ENCODE measurements at places on chromosomes 4 and X. TPM values are rescaled to one million over a fixed set of nuclear protein-coding genes. Genes with fewer than 3 reads are reported as not detected.

C4orf51 gene
- not detected for total RNA-seq

SLC16A2 gene
- 0.08 TPM for total RNA-seq

BEX4 gene
- total RNA-seq, result 5.1 TPM

DMRTC1 gene
- not detected for total RNA-seq

ABRAXAS1 gene
- total RNA-seq, result 11.3 TPM

AKAP4 gene
- not detected for total RNA-seq

GABRA4 gene
- total RNA-seq, result not detected

SUPT20HL2 gene
- not detected for total RNA-seq

- no peaks in the 10 kb centered on the region for H3K4me1 ChIP-seq
- no peak overlapping the region for H3K4me3 ChIP-seq
- no peaks in the 10 kb centered on the region for H3K36me3 ChIP-seq
Measured at GRCh38 chrX:11558972-11559371, 106.7 kb downstream of the ARHGAP6 start.

DNA sequence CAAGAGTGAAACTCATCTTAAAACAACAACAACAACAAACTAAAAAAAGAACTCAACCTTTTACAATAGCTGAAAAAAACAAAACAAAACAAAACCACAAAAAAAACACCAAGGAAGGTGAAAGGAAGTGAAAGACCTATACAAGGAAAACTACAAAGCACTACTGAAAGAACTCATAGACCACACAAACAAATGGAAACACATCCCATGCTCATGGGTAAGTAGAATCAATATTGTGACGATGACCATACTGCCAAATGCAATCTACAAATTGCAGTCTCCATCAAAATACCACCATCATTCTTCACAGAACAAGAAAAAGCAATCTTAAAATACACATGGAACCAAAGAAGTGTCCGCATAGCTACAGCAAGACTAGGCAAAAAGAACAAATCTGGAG lies 41.5 kb upstream of the FGF2 start:
- H3K27ac ChIP-seq, result peak overlapping the region; percentile 87
- no peak for DNase-seq
- peaks cover 40% of the 10 kb centered on the region for H3K4me1 ChIP-seq
- H3K36me3 ChIP-seq, result peaks cover 2% of the 10 kb centered on the region

DNA sequence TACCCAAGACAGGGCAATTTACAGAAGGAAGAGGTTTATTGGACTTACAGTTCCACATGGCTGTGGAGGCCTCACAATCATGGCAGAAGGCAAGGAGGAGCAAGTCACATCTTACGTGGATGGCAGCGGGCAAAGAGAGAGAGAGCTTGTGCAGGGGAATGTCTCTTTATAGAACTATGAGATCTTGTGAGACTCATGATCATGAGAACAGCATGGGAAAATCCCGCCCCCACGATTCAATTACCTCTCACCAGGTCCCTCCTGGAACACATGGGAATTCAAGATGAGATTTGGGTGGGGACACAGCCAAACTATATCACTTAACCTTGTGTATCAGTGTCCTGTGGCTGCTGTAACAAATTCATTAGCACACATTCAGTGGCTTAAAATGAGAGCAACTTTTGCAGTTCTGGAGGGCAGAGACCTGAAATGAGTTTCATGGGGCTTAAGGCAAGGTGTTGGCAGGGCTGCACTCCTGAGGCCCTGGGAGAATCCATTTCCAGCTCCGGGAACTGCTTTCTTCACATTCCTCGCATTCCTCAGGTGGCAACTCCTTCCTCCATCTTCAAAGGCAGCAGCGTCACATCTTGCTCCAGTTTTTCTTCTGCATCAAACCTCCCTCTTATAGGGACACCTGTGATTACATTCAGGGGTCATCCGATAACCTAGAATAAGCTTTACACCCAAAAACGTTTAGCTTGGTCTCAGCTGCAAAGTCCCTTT lies 22.3 kb upstream of the NSG1 start:
- H3K27me3 ChIP-seq, result peaks cover 5% of the 10 kb centered on the region
- H3K4me3 ChIP-seq, result no peak overlapping the region
- H3K36me3 ChIP-seq, result no peaks in the 10 kb centered on the region
- H3K27ac ChIP-seq, result no peak overlapping the region

DNA sequence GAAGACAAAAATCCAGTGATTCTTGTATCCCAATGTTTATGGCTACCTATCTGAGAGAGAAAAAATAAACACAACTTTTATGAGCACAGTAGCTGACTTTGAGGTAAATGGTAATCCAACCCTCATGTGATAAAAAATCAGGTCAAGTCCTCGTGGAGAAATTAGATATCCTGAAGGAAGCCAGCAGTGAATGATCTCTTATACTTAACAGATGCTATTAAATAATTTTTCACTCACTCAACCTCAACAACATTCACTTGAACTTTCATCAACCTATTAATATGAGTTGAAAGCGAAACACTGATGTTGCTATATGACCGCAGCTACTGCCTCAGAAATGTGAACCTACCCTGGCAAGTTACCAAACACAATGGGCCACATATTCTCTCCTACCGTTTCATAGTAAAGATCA lies 105.4 kb downstream of the GPC3 start:
- H3K36me3 ChIP-seq, result no peaks in the 10 kb centered on the region
- no peak for DNase-seq
- H3K27ac ChIP-seq, result no peak overlapping the region
- H3K27me3 ChIP-seq, result peaks cover 5% of the 10 kb centered on the region
- no peaks in the 10 kb centered on the region for H3K4me1 ChIP-seq

- H3K4me3 ChIP-seq, result no peak overlapping the region
- H3K27me3 ChIP-seq, result no peaks in the 10 kb centered on the region
- H3K4me1 ChIP-seq, result no peaks in the 10 kb centered on the region
- peaks cover 2% of the 10 kb centered on the region for H3K36me3 ChIP-seq
- DNase-seq, result no peak
- no peak overlapping the region for H3K27ac ChIP-seq
Measured at GRCh38 chrX:39226251-39226650, 425.0 kb downstream of the MID1IP1 start.

- H3K4me1 ChIP-seq, result no peaks in the 10 kb centered on the region
- H3K4me3 ChIP-seq, result no peak overlapping the region
- no peaks in the 10 kb centered on the region for H3K27me3 ChIP-seq
- H3K36me3 ChIP-seq, result no peaks in the 10 kb centered on the region
Measured at GRCh38 chr4:120228086-120228485, 161.4 kb upstream of the MAD2L1 start.

GRCh38 chr4:168585168-168586091 lies 88.6 kb downstream of the PALLD start:
- H3K27me3 ChIP-seq, result peaks cover 19% of the 10 kb centered on the region
- DNase-seq, result no peak
- no peak overlapping the region for H3K4me3 ChIP-seq
- no peaks in the 10 kb centered on the region for H3K36me3 ChIP-seq
- no peak overlapping the region for H3K27ac ChIP-seq
- H3K4me1 ChIP-seq, result peaks cover 5% of the 10 kb centered on the region

GRCh38 chr4:123406872-123407271 lies 10.3 kb downstream of the SPRY1 start:
- H3K4me1 ChIP-seq, result peaks cover 29% of the 10 kb centered on the region
- DNase-seq, result no peak
- H3K27ac ChIP-seq, result no peak overlapping the region
- no peaks in the 10 kb centered on the region for H3K27me3 ChIP-seq
- no peak overlapping the region for H3K4me3 ChIP-seq
- H3K36me3 ChIP-seq, result peaks cover 39% of the 10 kb centered on the region

DNA sequence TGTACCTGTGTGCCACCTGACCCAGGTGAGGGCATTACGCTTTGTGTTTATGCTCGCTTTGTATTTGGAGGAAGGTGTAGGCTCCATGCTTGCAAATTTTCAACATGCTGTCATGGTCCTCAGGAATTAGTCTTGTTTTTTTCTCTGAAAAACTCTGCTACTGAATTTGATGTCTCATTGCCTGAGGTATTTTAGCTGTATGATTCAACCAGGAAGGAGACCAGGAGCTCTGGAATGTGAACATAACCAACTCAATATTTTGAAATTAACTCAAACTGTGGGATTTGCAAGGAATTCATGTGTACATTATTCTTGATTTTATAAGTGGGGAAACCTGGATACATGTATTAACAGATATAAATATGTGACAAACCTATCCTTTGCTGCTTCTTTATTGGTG lies 134.1 kb downstream of the SLC4A4 start:
- H3K27me3 ChIP-seq, result peaks cover 2% of the 10 kb centered on the region
- no peaks in the 10 kb centered on the region for H3K36me3 ChIP-seq
- no peak overlapping the region for H3K4me3 ChIP-seq
- no peak for DNase-seq
- no peaks in the 10 kb centered on the region for H3K4me1 ChIP-seq

GRCh38 chr4:89338206-89338605 lies 30.6 kb upstream of the GPRIN3 start:
- DNase-seq, result no peak
- peaks cover 5% of the 10 kb centered on the region for H3K27me3 ChIP-seq
- no peak overlapping the region for H3K4me3 ChIP-seq
- H3K27ac ChIP-seq, result no peak overlapping the region

- H3K36me3 ChIP-seq, result peaks cover 36% of the 10 kb centered on the region
- peak overlapping the region; percentile 97 for H3K4me3 ChIP-seq
Measured at GRCh38 chr4:55398966-55399365, 3.2 kb downstream of the TMEM165 start.

DNA sequence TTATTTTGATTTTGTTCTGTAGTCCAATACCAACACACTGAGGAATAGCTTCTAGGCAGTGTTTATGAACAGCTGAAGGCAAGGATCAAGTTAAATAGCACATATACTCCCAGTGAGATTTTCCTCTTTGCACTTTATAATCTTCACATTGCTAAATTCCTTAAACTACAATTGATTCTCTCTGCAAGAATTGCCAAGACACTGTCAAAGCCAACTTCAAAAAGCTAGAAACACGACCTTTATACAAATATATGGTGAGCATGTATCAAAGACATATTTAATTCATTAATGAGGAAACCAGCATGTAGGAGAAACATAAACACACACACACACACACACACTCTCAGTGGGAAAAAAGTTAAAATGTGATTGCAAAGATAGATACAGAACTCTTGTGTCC lies 86.4 kb upstream of the FAM9C start:
- peak overlapping the region; percentile 33 for H3K4me3 ChIP-seq
- peak overlapping the region; percentile 61 for H3K27ac ChIP-seq

DNA sequence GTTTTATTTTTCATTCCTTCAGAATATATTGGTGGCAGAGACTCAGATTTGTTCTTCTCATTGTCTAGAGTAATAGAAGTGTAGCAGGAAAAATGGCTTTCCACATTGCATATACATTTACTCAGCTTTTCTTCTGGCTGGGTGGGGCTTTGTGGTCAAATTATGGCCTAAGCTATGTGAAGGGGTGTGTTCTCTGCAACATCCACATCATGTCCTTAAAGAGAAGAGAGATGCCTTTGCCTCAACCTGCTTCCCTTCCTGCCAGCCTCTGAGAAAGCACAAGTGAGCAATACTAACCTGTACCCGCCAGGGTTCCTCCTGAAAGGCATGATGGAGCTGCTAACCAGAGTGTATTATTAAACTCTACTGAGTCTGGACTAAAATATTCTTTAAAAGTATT lies 695.6 kb upstream of the FAM241A start:
- no peak overlapping the region for H3K27ac ChIP-seq
- H3K4me3 ChIP-seq, result no peak overlapping the region
- no peaks in the 10 kb centered on the region for H3K36me3 ChIP-seq
- DNase-seq, result no peak
- H3K4me1 ChIP-seq, result no peaks in the 10 kb centered on the region
- H3K27me3 ChIP-seq, result no peaks in the 10 kb centered on the region

DNA sequence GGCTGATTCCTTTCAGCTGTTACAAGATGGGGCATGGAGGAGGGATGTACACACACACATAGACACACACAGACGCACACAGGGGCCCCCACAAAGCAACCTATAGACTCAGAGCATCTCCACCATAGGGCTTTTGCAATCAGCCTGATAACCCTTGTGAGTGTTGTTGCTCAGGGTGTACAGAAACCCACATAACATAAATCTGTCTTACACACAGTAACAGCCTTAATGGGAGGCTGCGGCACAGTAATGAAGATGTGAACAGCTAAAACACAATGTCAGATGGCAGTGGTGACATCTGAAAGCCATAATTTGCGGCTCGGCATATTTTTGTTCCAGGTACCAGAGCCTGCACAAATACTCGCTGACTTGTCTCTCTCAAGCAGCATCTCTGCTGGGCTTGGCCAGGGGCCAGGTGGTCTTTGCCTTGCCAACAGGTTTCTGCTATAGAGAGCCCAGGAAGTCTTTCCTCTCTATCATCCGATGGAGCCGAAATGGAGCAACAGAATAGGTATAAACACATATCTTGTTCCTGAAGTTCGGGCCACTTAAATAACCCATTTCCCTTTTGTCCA lies 357.2 kb upstream of the GATB start:
- no peak for DNase-seq
- peaks cover 12% of the 10 kb centered on the region for H3K36me3 ChIP-seq
- peaks cover 45% of the 10 kb centered on the region for H3K4me1 ChIP-seq
- peaks cover 1% of the 10 kb centered on the region for H3K27me3 ChIP-seq
- no peak overlapping the region for H3K27ac ChIP-seq

GRCh38 chrX:38985375-38985774 lies 184.1 kb downstream of the MID1IP1 start:
- no peaks in the 10 kb centered on the region for H3K36me3 ChIP-seq
- no peak overlapping the region for H3K4me3 ChIP-seq
- no peak overlapping the region for H3K27ac ChIP-seq
- no peak for DNase-seq
- H3K4me1 ChIP-seq, result no peaks in the 10 kb centered on the region

GRCh38 chr4:23276076-23276475 lies 583.3 kb downstream of the GBA3 start:
- H3K27ac ChIP-seq, result no peak overlapping the region
- H3K27me3 ChIP-seq, result peaks cover 1% of the 10 kb centered on the region
- H3K4me3 ChIP-seq, result no peak overlapping the region

DNA sequence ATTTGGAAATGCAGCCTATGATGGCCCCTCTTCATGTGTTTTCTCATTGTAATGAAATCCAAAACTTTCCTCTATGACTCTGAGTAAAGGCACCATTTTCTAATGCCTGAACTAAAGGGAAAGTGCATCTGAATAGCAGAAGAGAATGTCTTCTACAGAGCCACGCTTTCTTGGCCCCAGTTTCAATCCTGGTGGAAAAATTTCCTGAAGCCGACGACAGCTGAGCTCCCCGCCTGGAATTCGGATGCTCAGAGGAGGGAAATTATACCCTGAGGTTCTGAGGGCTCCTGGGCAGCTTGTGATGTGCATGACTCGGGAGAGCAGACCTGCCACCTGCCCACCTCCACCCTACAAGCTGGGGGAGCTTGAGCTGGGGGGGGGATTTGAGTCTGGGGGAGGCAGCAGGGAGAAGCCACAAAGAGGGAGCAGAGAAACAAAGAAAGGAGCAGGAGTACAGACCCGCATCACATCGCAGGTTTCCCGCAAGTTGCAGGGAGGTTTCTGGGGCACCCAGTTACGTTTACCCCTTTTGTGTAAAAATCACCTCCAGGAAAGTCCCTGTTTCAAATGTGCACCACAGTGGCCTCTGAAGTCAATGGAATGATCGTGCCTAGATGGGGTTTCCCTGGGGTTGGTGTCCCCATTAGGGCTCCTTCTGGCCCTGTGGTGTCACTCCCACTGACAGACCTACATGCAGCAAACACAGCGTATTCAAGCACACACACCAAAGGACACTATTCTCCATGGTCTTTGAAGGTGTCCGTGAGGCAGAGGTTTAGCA lies 145.6 kb upstream of the RBPJ start:
- H3K4me3 ChIP-seq, result peak overlapping the region; percentile 39
- peaks cover 2% of the 10 kb centered on the region for H3K36me3 ChIP-seq
- peak overlapping the region; percentile 84 for H3K27ac ChIP-seq
- peak; percentile 40 for DNase-seq

Data from activated T-helper 1 cell treated with anti-CD3 and anti-CD28 coated beads, Interleukin-12 subunit alpha, Interleukin-12 subunit beta, Interleukin-2, Interleukin-4 antibody, amounts not matched to agents 30 ng/mL and 10 ng/mL and 1 ng/mL, durations not matched to agents 14 hours and 24 hours and 36 hours (primary cell).